ENCODE measurements at places on chromosomes 5 and 9.

DNA sequence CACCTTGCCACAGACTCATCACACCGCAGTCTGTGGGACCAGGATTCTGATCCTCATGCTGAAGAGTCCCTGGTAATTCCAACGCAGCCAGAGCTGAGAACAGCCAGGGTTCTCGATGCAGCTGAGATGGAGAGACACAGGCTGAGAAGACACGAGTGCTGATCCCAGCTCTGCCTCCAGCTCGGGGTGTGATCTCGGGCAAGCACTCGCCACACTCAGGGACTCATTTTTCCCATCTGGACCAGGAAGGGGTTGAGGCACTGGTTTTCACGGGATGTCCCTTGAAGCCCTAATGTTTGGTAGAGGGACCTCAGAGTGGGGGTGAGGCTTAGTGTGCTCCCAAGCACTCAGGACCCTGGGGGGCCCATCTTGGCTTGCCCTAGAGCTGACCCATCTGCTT lies 200.4 kb downstream of the CDK5RAP2 start:
- no peak for DNase-seq

DNA sequence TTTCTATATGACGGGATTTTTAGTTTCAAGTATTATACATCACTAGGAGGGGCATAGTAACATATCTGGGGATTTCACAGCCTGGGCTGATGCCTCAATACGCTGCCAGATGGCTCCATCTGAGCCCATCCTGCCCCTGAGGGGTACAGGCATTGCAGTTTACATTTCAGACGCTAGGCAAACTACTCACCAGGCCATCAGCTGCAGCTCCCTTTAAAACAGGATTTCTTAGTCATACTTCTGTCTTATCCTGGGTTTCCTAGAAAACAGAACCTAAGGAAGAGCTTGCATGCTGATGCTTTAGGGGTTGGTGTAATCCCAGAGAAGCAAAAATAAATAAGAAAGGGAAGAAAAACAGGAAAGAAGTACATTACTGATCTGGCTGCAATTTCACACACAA lies 372.8 kb upstream of the PIK3R1 start:
- no peak for DNase-seq

DNA sequence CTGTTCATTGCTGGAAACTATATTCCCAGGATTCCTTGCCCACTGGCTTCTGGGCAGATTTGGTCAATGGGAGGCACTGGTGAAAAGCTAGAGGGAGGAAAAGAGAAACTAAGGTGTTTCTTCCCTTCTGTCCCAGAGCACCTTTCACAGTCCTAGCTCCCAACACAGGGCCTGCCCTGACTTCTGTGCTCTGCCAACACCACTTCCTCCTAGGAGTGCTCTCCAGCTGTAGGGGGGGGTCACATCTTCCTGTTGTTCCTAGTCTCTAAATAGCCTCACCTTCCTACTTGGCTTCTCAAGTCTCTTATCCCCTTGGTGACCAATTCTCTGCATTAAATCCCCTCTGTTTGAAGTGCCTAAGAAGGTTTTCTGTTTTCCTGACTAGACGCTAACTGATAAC lies 115.4 kb downstream of the ADRB2 start:
- no peak for DNase-seq

DNA sequence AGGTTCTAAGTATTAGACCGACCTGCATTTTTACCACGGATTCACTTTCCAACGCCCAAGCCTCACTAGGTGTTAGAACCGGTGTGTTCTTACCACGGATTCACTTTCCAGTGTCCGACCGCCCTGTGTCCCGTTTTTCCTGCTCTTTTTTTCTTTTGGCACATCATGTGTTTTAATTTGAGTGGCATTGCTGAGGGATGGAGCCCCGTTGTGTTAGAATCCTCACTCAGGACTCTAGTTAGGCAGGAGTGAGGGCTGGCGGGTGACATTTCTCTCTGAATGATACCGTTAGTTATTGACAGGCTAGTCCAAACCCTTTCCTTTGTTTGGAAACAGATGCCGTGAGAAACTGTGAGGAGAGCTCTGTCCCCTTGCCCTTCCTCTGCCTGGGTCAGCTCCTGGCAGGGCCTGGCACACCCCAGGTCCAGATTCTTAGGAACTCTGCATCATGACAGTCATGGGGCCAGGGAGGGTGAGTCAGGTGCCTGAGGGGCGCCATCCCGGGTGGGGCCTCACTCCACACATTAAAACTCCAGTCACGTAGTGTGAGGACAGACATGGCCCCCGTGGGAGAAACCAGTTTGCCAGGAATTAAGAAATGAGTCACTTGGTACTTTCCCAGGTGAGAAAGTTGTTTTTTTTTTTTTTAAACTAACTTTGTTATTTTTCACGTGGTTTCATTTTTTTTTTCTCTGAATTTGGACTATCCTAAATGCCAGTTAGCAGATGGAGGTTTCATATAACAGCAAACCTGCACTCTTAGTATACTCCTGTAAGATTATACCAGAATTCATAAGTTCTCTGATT lies 15.8 kb downstream of the EXOC3 start:
- peak; percentile 55 for DNase-seq

- DNase-seq, result no peak
Observed at GRCh38 chr5:121763665-121764064, 88.0 kb upstream of the FTMT start.

GRCh38 chr5:34685485-34686165 lies 29.5 kb downstream of the RAI14 start:
- no peak for DNase-seq

- no peak for DNase-seq
Observed at GRCh38 chr5:73911761-73912393, 285.9 kb downstream of the ARHGEF28 start.

All from stimulated activated CD4-positive, alpha-beta T cell treated with anti-CD3 and anti-CD28 coated beads, TNF-alpha, amount 100 ng/mL, for 1 hour (primary cell).